ENCODE measurements at places on chromosomes 16 and 17.

DNA sequence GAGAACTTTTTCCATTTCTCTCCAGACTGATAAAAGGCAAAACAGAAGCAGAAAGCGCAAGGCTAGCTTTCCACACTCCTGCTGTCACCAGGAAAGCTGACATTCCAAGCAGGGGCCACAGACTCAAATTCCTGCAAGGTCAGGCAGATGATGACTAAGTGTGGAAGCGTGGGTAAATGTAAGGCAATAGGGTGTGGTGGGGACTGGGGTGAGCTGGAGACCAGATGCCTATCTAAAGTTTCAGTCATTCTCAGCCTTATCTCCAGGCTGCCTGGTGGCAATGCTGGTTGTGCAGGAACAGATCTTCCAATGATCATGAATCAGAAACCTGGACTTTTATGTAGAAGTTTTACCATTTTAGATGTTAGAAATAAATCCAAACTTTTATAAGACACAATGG is 224.1 kb downstream of the GSG1L start:
- DNase-seq = no peak

- DNase-seq = no peak
Observed at GRCh38 chr16:12544477-12545296, 259.0 kb downstream of the CPPED1 start.

- no peak for DNase-seq
Observed at GRCh38 chr16:79150632-79151310, 449.8 kb downstream of the MAF start.

- peak; percentile 100 for DNase-seq
Observed at GRCh38 chr17:7572588-7573323, 6.7 kb upstream of the CD68 start.

DNA sequence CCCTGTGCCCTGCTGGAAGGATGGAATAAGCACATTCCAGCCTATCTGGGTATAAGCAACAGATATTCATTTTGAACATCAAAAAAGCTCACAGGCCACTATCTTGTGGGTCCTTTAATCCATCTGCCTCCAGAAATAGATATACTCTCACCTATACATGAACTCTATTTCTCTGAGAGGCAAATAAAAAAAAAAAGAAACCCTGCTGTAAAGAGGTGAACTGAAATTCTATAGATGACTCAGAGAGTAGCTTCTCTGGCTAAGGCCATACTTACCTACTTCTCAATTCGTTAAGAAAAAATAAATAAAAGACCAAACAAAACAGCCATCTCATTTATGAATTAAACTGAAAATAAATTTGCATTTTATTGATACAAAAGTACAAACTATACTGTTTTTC is 86.3 kb downstream of the DYNLRB2 start:
- DNase-seq = no peak

GRCh38 chr17:30805944-30806456 is 18.5 kb downstream of the CRLF3 start:
- no peak for DNase-seq

DNA sequence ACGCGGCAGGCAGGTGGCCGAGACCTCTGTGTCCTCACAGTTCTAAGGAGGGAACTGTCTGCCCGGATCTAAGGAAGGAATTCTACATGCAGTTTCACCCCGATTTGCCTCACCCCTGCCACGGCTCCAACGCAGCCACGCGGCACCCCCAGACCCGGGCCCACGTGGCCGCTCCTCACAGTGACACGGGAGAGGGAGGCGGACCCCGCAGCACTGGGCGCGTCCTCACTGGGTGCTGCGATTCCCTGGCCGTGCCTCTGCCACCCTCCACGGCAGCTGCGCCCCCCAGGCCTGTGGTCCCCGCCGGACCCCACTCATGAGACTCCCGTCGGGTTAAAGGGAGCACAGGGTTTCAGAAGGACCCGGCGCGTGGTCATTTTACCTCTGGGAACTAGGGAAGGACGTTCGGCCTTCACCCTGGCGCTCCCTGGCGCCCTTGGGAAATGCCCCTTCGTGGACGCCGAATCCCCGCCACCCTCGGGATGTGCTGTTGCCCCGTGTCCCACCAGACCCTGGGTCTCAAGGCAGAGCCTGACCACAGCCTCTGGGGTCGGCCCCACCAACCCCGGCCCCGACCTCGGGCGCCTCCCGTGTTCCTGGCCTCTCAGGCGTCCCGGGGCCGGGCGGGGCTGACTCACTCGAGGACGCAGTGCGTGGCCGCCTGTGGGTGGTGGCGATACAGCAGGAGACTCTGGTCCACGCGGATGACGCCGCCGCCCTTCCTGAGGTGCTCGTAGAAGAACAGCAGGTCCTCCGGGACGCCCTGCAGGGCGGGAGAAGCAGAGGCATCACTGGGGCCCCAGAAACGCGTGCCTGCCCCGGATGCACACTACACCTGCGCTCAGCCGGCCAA is 118.8 kb upstream of the METRNL start:
- no peak for DNase-seq

GRCh38 chr17:50832864-50833381 is 2.5 kb upstream of the WFIKKN2 start:
- no peak for DNase-seq

DNA sequence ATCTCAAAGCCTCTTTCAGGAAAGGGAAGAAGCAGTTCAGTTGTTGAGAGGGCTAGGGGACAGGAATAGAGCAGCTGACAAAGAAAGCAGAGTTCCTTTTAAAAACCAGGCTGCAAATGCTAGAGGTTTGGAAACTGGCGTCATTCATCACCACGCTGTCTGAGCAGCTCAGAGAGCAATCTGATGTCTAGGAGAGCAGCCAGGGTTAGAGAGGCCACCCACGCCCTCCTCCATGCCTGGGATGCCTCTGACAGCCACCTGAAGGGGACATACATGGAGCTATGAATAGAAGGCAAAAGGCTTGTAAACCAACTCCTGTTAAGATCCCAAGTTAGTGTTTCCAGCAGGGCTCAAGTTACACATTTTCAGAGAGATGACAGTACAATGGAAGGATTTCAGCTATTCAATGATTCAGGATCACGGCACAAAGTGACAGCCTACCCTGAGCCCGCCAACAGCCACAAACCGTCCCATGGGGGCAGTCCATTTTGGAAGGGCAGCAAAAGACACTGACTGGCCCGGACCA is 12.4 kb downstream of the RAB5C start:
- no peak for DNase-seq

GRCh38 chr16:51621610-51622009 is 470.5 kb upstream of the SALL1 start:
- DNase-seq = no peak

GRCh38 chr17:2321399-2321798 is 14.9 kb downstream of the TSR1 start:
- DNase-seq = no peak

DNA sequence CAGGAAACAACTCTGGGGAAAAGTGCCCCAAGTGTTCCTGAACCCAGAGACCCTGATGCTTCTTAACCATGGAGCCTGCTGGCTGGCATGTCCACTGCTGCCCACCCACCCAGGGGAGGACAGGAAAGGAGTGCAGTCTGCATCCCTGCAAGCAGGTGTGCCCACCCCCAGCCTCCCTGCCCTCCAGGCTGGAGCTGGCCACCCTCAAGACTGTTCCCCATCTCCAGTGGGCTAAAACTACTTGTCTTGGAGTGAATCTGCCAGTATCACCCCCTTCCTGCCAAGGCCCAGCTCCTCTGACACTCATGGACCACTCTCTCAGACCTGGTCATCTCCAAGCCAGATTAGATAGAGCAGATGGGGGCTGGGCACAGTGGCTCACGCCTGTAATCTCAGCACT is 29.8 kb downstream of the ARHGAP27 start:
- DNase-seq = no peak

GRCh38 chr17:40284085-40284713 is 3.5 kb upstream of the CDC6 start:
- no peak for DNase-seq

- DNase-seq = no peak
Observed at GRCh38 chr17:27438348-27438998, 17.8 kb upstream of the KSR1 start.

GRCh38 chr16:67857547-67858233 is 10.2 kb upstream of the CENPT start:
- DNase-seq = no peak

GRCh38 chr16:62391940-62392339 is 355.7 kb upstream of the CDH8 start:
- DNase-seq = no peak

DNA sequence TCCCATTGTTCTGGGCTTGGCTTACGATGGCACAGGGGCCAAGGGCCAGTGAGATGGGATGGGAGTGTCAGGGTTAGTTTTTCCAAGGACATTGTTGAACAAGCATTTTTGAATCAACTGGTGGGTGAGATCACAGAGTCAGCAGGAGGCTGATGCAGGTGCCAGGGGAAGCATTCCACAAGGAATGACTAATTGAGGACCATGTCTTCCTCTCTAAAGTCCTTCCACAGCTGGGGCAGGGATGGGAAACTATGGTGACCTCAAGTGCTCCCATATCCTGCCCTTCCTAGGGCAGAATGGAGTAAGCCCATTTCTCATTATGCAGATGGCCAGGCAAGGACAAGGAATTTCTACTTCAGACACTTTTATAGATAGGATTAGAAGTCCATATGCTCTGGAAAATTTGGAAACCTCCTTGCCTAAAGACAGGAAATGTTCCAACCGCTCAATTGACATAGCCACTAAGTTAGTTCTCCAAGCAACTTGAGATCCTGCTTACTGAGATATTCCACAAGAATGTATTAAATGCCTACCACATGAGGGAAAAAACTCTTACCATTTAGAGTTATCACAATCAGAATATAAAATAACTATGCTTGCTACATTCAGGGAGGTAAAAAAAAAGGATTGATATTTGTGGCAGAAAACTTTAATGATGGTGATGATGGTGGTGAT is 21.2 kb upstream of the ENGASE start:
- no peak for DNase-seq

GRCh38 chr17:73865831-73866230 is 221.6 kb upstream of the SDK2 start:
- DNase-seq = no peak

- DNase-seq = no peak
Observed at GRCh38 chr16:30445149-30445407, 596 bp downstream of the SEPHS2 start.

GRCh38 chr16:58331024-58331707 is 36.3 kb upstream of the PRSS54 start:
- no peak for DNase-seq

DNA sequence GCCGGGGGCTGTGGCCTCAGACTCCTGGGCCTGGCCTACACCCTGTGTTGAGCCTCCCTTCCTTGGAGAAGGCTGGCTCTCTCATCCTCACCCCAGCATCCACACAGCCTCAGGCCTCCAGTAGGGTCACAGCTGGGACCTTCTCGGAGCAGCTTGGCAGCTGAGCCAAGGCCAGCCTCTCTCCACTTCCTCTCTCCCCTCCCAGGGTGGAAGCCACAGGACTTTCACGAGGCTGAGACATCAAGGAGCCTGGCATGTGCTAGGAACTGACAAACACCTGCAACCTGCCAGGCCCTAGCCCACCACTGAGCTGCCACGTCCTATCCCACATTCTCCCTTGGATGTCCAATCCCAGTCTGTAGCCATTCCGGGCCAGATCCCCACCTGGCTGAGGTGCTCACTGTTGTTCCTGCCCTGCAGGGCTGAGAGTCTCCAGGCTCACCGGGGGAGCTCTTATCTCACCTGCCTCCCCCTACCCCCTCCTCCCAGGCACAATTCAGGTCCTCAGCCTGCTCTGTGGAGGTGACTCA is 3.1 kb downstream of the MMP15 start:
- no peak for DNase-seq

GRCh38 chr16:66502020-66502913 is 47.7 kb downstream of the TK2 start:
- DNase-seq = no peak

GRCh38 chr16:89498839-89499238 is 8.5 kb upstream of the ANKRD11 start:
- no peak for DNase-seq

- DNase-seq = peak; percentile 51
Observed at GRCh38 chr16:68800257-68800875, 43.0 kb upstream of the TANGO6 start.

DNA sequence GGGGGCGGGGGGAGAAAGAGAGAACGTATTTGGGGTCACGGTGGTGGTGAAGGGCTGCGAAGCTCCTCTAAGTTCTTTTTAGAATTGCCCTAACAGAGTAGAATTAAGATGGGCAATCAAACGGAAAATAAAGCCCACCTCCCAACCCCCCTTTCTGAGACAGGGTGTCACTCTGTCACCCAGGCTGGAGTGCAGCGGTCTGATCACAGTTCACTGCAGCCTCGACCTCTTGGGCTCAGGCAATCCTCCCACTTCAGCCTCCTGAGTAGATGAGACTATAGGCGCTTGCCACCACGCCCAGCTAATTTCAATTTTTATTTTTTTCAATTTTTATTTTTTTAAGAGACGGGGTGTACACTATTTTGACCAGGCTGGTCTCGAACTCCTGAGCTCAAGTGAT is 710 bp upstream of the CAVIN1 start:
- DNase-seq = no peak

DNA sequence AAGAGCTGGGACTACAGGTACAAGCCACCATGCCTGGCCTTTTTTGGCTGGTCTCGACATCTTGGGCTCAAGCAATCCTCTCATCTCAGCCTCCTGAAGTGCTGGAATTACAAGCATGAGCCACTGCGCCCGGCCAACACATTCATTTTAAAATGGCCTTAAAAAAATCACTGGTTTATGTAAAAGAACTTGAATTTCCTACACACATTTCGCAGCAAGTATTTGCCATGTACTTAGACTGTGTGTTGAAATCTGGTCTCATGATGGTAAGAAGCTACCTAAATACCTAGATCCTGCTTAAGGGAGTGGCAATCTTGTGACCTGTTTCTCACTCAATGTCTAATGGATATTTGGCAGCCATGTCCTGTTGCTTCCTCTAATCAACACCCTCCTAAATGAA is 8.5 kb upstream of the CYTH1 start:
- DNase-seq = no peak

- DNase-seq = no peak
Observed at GRCh38 chr17:50184611-50185398, 16.6 kb downstream of the COL1A1 start.

DNA sequence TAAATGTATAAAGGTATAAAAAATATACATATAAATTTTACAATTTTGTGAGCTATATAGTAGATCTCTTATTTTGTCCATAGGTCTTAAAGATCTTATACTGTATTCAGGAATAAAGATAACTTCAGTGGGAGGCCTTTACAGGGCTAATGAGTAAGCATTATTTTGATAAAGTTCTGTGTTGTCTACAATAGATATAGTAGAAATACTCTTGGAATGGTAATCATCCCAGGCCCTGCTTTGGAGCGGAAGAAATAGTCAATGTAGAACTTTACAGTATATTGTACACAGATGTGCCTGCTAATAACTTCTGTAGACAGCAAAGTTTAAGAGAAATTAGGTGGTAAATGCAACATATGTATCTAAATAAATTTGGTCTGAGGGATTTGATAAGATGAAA is 42.6 kb downstream of the TENT4B start:
- DNase-seq = no peak

DNA sequence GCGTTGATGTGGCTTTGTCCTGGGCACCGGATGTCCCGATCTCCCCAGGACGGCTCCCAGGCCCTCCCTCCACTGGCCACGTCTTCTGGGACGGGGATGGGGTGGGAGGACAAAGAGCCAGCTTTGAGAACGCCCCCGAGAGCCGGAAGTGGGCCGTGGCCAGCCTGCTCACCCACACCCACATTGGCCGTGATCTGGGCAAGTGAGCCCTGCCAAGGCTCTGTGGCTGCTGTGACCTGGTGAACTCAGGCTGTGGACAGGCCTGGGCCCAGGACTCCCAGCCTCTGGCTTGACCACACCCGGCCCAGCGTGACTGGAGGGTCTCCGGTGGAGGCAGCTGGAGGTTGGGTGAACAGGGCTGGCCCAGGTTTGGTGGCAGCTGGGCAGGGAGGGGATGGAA is 3.3 kb downstream of the CDH15 start:
- no peak for DNase-seq

Measured in C1 segment of cervical spinal cord (tissue), 14 donors.